ENCODE measurements at places on chromosomes 6 and 20. TPM values are rescaled to one million over a fixed set of nuclear protein-coding genes. Genes with fewer than 3 reads are reported as not detected.

GLP1R gene
- not detected for total RNA-seq

DDO gene
- total RNA-seq: not detected

DNA sequence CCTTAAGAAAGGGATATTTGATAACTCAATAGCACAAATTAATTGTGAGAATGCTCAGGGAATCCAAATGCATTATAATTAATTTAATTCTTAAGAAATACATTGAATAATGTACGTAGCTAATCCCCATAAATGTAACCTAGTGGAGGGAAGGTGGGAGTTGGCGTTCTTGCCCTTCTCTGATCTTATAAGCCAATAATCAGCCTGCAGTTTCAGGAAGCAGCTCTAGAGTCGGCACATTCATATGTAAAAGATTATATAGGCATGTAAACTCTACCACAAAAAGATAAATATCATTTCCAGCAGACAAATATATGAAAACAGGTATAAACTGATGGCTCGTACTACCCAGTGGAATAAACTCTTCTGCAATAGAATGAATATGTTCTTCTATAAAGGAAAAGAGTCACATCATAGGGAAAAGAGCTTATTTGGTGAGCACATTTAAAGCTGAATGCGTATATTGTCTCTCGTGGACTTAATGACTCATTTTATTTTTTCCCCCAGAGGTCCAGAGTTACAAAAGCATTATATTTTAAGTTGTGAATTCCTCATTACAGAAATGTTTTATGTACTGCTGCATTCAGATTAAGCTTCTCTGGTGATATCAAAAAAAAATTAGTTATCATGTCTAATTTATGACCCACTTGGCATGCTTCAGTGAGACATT is 112.2 kb downstream of the TFAP2A start:
- no peak for DNase-seq

DNA sequence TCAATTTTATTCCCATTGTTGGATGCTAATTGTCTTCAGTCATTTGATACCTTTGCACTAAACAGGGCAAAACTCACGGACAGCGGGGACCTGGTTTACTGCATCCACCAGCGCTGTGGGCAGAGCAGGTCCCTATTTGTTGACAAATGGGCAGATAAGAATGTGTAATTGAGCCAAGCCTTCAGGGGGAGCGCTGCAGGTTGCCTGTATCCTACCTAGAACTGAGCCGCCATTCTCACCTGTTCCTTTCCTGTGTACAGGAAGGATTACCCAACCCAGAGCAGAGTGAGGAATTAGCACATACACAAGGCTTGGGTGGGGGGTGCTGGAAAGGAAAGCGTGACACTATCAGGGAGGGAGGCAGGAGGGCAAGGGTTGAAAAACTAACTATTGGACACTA is 89.1 kb upstream of the FOXA2 start:
- no peak for DNase-seq
